ENCODE measurements at places on chromosomes 1 and 21. TPM values are rescaled to one million over a fixed set of nuclear protein-coding genes. Genes with fewer than 3 reads are reported as not detected.

CHI3L1 gene
- not detected for total RNA-seq

NTMT2 gene
- total RNA-seq = not detected

GPX7 gene
- total RNA-seq = 23.0 TPM

NHLH1 gene
- total RNA-seq = 0.68 TPM

APOBEC4 gene
- not detected for total RNA-seq

VWA5B1 gene
- total RNA-seq = not detected

MANEAL gene
- 1.9 TPM for total RNA-seq

SAMD11 gene
- total RNA-seq = not detected

INAVA gene
- not detected for total RNA-seq

UMODL1 gene
- 0.09 TPM for total RNA-seq

SERTAD4 gene
- total RNA-seq = not detected

TAF1A gene
- total RNA-seq = 10.8 TPM

NR5A2 gene
- not detected for total RNA-seq

ANKRD45 gene
- 0.11 TPM for total RNA-seq

RAB29 gene
- 42.1 TPM for total RNA-seq

NBPF6 gene
- not detected for total RNA-seq

GNG4 gene
- 1.8 TPM for total RNA-seq

KRTAP21-2 gene
- total RNA-seq = not detected

LRRC39 gene
- total RNA-seq = 0.64 TPM

HTR1D gene
- not detected for total RNA-seq

PTPRU gene
- 0.16 TPM for total RNA-seq

CRYBG2 gene
- 1.2 TPM for total RNA-seq

TMED5 gene
- 57.4 TPM for total RNA-seq

DDAH1 gene
- 0.05 TPM for total RNA-seq

PRRX1 gene
- not detected for total RNA-seq

NCMAP gene
- total RNA-seq = not detected

PRDX6 gene
- total RNA-seq = 110 TPM

All from T-helper 2 cell treated with Interferon-gamma antibody and Interleukin-4, amounts not matched to agents 100 ng/mL and 5 ng/mL, for 36 hours (primary cell).